T47D (cell line): ENCODE measurements at places on chromosomes 2 and 18.

- DNase-seq: no peak
Observed at GRCh38 chr2:75140288-75140687, 59.0 kb downstream of the TACR1 start.

DNA sequence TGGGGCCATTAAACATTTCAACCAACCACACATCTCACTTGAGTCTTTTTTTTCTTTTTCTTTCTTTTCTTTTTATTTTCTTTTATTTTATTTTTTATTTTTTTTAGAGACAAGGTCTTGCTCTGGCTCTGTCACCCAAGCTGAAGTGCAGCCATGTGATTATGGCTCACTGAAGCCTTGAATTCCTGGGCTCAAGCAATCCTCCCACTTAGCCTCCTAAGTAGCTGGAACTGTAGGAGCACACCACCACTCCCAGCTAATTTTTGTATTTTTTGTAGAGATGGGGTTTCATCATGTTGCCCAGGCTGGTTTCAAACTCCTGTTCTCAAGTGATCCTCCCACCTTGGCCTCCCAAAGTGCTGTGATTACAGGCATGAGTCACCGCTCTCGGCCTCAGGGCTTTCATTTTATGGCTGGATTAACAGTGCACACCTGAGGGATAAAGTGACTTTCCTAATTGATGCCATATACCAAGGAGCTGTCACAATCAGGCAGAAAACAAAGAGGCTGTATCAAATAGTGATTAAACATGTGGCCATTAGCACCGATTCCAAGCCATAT lies 21.5 kb downstream of the KIAA2012 start:
- no peak for DNase-seq

GRCh38 chr18:72847771-72848170 lies 20.0 kb downstream of the NETO1 start:
- no peak for DNase-seq

GRCh38 chr2:120224256-120224655 lies 1.1 kb upstream of the TMEM185B start:
- no peak for DNase-seq

DNA sequence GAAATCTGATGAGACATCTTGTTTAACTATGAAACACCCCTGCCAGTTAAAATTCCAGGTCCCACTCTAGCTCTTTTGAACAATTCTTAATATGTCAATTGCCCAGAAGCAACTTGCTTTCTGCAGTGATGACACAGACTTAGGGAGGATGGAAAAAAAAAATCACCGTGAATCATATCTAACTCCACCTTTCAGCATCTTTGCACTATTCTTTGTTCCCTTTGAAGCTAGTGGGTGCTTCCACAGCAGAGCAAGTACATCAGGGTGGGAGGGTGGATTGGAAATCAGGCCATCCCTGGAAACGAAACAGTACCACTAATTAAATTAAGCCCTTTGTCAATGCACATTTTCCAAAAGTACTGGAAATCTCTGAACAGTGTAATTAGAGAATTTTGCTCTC lies 324.3 kb upstream of the MEIS1 start:
- DNase-seq: no peak
